ENCODE measurements at places on chromosomes 4 and X.

GRCh38 chr4:26367811-26368210 lies 47.0 kb downstream of the RBPJ start:
- no peak for DNase-seq

DNA sequence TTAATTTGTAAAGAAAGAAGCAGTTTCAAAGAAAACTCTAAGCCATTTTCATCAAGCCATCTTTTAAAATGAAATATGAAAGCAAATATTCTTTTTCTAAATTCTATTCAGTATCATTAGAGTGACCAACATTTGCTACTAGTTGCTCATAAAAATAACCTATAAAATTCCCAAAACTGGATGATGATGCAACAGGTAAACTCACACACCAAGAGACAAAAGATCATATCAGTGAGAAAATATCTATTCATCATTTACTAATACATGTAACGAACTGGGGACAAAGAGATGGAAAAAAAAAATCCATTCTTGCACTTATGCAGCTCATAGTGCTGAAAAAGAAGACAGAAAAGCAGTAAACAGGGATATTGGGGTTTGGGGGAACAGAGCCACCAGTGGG lies 48.1 kb downstream of the PDGFC start:
- no peak for DNase-seq

GRCh38 chr4:146088690-146089089 lies 86.8 kb upstream of the LSM6 start:
- no peak for DNase-seq

DNA sequence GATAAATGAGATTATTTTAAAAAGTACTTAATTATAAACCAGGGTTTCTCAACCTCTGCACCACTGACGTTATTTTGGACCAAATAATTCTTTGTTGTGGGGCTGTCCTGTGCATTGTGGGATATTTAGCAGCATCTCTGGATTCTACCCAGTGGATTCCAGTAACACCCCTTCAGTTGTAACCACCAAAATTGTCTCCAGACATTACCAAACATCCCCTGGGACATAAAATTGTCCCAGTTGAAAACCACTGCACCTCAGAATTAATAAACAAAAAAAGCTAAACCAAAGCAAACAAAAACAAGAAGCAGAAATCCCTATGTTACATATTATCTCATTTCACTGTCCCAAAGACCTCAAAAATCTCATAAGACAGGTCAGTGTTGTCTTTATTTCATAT lies 54.2 kb upstream of the GIMD1 start:
- DNase-seq, result no peak

GRCh38 chr4:76673362-76673761 lies 224.6 kb downstream of the SOWAHB start:
- no peak for DNase-seq

DNA sequence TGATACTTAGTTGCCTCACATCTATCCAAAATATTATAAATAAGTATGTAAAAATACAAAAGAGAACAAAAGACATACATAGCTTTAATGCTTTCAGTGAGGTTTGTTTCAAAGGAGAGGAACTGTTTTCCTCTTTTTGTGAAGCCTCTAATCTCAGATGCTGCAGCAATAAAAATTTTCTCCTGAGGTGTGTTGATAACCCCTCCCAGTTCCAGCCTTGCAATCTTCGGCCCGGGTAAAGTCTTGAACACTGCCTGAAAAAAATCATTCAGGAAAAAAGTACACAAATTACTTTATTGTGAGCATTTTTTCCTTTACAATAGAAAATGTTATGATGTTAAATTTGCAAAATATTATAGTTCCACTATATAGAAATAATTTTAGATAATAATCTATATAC lies 8.8 kb downstream of the BBS7 start:
- DNase-seq, result no peak

- no peak for DNase-seq
These were observed 31.4 kb downstream of the CPE start for GRCh38 chr4:165410214-165410613.

DNA sequence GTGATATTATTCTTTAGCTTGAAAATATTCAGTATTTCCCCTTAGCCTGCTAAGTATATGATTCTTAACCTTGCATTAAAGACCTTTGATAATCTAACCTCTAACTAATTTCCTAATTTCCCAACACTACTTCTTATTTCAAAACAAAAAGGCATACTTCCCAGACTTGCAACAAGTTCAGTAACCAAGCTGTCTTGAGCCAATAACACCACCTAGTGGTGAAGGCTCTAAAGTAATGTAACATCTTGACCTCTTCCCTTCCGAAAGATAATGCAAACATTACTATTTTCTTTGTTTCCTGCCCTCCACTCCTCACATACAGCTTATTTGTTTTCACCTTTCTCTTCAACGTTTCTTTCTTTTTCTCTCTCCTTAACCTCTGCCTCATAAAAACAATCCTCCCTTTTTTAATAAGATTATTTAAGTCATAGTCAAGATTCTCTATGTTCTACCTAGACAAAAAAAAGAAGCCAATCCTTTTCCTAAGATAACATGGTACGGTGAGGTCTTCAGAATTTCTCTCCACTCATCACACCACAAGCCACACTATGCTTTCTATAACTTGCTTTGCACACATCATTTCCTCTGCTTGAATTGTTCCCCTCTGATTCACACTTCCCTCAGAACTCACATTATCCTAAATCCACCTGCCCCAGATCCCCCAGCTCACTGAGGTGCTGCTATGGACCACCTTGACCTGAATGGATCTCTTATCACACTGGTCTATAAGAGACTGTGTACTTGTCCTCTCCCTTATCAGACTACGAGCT lies 3.5 kb downstream of the FAT1 start:
- no peak for DNase-seq

GRCh38 chrX:42085836-42086235 lies 162.5 kb upstream of the CASK start:
- DNase-seq, result no peak

DNA sequence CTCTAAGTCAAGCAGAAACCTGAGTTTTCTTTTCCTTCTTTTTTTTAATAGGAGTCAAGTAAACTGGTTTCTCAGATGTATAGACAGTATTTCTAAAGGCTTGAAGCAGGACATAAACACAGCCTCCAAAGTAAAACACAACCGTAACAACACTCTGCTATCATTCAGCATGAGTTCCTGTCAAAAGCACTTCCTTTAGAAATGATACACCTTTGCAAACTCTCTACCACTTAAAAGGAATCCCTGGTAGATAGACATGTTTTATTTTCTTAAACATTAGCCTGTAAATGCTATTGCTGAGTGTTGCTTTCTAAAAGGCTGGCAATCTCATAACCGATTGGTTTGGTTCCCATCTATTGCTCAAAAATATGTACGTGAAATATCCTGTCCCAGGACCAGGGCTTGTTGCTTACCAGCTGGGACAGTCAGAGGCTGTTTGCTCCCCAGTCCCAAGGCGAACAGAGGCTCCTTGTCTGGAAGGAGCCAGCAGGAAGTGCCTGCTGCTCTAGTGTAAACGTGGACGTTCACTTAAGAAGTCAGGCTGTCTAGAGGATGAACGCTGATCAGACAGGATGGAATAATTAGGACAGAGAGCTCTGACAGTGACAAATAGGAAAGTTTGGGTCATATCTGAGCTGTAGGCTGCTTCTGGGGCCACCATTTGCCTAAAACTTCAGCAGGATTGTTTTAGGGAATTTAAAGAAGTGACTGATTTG lies 173.9 kb upstream of the KLF3 start:
- no peak for DNase-seq

GRCh38 chr4:145042601-145043285 lies 55.3 kb downstream of the ANAPC10 start:
- no peak for DNase-seq

GRCh38 chr4:89024051-89024675 lies 32.8 kb downstream of the FAM13A start:
- DNase-seq, result peak; percentile 56

- DNase-seq, result no peak
These were observed 73.1 kb upstream of the EPGN start for GRCh38 chr4:74235135-74235534.

GRCh38 chrX:19849464-19850080 lies 37.8 kb downstream of the SH3KBP1 start:
- no peak for DNase-seq

DNA sequence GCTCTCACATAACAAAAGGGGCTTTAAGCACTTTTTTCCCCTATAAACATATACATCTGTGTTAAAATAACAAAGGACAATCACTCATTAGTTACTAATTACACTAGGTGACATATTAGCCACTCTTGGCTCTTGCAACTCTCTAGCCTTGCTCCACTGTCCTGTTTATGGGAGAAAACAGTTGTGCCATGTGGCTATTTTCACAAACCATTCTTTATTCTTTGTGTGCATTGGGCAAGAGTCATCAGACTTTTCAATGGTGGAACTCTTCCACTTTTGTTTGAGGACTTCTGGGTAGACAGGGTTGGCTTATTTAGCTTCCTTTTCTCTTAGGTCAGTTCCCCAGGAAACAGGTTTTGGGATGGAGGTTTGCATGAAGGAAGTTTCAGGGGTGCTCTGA lies 16.0 kb upstream of the FAM149A start:
- DNase-seq, result no peak

GRCh38 chr4:67158666-67159065 lies 386.6 kb downstream of the CENPC start:
- DNase-seq, result no peak

DNA sequence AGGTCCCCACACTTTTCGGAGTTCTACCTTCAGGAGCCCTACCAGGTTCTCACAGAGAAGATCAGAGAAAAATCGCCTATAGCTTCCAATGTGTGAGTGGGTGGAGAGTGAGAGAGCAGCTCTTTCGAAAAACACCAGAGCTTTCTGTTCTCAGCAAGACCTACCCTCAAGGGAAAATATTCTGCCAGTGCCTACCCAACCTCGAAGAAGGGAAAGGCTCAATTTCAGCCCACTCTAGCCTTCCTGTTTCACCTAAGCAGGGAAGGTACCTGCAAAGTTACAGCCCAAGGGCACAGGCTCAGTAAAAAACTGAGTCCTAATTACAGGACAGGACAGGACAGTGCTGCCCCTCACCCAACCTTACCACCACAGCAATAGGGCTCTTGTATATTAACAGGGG lies 104.0 kb upstream of the WDR17 start:
- DNase-seq, result no peak

DNA sequence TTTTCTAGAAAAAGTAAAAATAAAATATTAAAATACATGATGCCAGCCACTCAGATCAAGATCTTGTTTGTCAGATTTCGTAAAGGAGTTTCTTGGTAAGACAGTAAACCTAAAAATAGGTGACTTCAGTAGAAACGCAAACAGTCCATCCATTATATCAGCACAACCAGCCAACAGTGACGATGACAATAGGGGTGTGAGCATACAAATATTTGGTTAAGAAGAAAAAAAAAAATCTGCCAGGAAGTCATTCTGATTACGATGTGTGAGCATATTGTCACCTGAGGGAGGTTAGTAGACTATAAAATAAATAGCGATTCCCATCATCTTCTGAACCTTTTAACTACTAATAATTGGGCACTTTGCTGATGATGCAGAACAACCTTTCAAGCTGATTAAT lies 37.6 kb downstream of the SLC7A11 start:
- no peak for DNase-seq

DNA sequence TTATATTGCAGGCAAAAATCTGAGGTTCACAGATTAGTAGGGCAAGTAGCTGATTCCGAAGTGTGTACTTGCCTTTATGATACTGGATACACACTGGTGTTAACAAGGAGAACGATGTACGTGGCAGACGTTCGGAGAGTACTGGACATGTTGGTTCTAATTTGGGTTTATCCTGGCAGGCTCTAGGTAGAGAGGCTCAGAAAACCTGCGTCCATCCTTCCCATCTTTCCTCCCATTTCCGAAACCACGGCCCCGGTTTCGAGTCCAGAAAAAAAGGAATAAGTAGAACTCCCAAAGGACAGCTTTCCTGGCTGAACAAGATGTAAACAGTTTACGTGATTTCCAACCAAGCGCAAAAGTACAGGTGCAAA lies 351 bp upstream of the SLC30A9 start:
- no peak for DNase-seq

- no peak for DNase-seq
These were observed 116.1 kb downstream of the GPC3 start for GRCh38 chrX:133869270-133869669.

Data from renal cortex interstitium (tissue), 15 donors.